Stimulated activated CD4-positive, alpha-beta T cell treated with anti-CD3 and anti-CD28 coated beads, Interleukin-4, amount 100 ng/mL, for 48 hours (primary cell): ENCODE measurements at places on chromosomes 13 and 19.

DNA sequence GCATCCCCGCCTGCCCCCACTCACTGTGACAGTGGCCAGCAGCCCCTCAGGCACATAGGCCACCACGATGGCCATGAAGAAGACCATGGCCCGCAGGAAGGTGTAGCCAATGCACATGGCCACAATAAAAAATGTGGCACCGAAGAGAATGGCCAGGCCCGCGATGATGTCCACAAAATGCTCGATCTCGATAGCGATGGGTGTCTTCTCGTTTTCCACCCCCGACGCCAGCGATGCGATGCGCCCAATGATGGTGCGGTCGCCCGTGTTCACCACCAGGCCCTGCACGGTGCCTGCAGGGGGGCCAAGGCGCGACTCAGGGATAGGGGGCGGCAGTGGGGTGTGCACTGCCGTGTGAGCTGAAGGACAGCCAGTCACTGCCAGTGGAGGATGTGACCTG, 3.7 kb downstream of the ATP4A start:
- DNase-seq, result no peak

DNA sequence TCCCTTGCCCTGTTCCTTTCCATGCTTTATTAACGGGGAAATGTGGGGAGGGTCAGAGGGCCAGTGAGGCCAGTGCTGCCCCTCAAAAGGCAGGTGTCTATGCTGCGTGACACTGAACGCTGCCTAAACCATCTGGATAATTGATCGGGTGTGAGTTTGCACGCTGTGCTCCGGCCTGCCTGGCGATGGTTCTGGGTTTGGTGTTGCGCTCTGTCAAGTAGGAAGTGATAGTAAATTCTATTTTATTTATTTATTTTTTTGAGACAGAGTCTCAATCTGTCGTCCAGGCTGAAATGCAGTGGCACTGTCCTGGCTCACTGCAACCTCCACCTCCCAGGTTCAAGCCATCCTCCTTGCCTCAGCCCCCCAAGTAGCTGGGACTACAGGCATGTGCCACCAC, 86.5 kb downstream of the ATP11A start:
- DNase-seq, result no peak

DNA sequence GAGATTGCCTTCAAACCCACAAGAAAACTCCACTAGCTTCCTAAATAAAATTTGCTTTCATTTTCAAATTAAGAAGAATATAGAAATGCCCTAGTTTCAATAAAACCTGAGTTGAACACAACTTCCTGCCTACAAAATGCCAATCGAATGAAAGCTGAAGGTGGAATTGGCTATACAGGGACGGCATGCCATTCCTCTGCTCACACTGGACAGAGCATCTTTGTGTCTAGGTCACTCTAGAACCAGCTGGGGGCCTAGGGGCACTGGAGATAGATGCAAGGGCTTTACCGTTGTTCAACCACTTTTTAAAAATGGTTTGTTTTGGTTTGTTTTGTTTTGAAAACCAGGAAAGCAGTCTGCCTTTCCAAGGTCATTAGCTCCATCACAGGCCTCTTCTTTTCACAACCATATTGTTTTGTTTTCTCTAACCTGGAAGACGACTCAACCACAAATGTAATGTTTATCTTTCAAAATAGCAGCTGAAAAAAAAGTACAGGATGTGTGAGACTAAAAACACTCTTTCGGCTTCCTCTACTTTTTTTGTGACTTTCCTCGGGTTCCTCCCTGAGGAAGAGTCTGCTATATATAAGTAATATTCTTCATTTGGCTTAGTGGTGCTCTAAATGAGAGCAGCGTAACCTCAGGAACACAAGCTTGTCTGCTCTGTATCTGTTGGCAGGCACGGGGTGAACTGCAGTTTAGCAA, 11.9 kb upstream of the ITM2B start:
- DNase-seq, result no peak

DNA sequence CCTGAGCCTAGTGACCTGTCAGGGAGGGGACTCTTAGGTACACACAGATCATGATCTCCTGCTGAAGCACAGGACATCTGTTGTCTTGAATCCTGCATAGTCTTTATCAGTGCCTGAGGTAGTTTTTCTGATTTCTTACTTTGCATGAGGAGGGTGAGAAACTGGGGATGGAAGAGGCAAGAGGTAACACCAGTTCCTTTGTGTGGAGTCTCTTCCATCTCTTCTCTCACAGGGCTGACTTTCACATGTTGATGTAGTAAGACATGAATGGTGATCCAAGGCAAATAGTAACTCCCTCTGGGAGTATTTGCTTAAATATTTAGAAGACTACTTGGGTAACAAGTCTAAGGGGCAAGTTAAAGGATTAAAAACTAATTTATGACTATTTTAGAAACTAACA, 9.5 kb downstream of the NBEA start:
- no peak for DNase-seq

DNA sequence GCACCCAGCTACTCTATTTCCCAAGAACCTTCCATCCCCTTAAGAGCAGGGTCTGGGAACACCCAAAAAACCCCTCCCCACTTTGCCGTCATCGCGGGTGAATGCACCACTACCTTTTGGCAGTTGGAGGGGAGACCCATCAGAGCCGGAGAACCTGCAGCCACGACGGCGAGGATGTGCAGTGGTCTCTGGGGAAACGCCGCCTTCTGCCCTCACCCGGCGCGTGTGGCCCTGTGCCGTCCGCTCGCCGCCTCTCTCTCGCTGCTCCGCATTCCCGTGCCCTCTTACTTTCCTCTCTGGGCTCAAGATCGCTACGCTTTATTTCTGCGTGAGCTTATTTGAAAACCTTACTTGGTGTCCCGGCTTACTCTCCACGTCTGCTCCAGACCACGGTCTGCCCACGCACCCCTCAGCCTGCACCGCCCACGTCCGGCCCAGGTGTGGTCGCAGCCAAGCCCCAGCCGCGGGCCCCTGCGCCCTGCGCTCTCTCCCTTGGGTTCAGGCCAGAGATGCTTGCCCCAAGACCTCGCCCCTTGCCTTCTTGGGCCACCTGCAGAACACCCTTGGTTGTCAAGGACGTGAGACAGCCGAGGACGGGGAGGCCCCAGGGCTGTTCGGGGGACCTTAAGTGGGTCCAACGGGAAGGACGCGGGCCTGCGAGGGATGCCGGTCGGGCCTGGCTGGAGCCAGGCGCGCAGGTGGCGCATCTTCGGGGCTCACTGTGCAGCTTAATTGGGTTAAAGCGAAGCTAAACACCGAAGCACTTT, 2.0 kb upstream of the MAB21L1 start:
- no peak for DNase-seq

- no peak for DNase-seq
Observed at GRCh38 chr19:50916069-50916468, 4.9 kb upstream of the KLK4 start.
